ENCODE measurements at places on chromosomes 7 and 10. TPM values are rescaled to one million over a fixed set of nuclear protein-coding genes. Genes with fewer than 3 reads are reported as not detected.

DNA sequence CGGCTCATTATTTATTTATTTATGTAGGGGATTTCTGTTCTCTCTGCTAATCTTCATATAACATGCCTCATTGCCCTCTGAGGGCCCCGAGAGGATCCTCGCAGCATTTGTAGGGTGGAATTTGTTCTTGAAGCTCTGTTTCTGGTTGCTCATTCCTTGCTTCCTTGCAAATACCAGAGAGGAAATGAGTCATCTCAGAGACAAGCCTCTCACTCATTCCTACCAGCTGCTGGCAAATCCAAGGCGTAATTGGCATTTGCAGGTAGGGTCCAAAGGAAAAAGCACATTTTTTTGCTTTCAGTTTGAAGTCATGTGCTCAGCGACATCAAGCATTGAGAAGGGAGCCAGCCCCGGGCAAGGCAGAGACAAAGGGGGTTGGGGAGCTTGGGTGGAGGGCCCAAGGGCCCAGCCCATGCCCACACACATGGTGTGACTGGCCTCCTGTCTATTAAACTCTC lies 501.6 kb downstream of the GALNT17 start:
- H3K36me3 ChIP-seq: no peaks in the 10 kb centered on the region
- H3K27me3 ChIP-seq: peaks cover 5% of the 10 kb centered on the region
- H3K4me3 ChIP-seq: no peak overlapping the region
- H3K27ac ChIP-seq: peak overlapping the region; percentile 50

DNA sequence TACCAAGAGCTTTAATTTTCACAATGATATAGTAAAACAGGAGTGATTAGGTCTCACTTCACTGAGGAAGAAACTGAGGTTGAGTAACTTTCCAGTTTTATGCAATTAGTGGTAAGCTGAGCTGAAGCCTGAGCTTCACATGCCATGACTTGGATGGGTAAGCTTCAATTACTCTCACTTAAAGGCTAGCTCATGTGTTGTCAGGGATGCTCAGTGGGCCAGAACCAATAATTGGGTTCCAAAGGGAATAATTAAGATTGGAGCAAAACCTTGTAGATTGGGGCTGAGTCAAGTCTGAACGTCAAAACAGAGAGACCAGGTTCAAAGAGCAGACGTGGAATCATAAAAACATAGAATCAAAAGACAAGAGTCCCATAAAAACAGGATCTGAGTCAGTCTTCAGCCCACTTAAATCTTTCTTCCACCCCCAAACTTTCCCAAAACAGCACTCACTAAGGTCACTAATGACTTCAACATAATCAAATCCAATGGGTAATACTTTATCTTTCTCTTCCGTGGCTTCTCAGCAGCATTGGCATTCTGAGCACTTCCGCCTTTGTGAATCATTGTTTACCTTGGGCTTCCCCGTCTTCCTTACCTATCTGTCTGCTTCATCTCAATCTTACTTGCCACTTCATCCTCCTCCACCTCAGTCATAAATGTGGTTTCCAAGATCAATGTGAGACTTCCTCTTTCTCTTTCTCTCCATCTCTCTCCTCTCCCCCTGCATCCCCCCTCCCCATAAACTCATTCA lies 23.0 kb upstream of the EGFR start:
- no peak overlapping the region for H3K4me3 ChIP-seq
- no peaks in the 10 kb centered on the region for H3K27me3 ChIP-seq
- DNase-seq: no peak
- no peak overlapping the region for H3K27ac ChIP-seq
- no peaks in the 10 kb centered on the region for H3K4me1 ChIP-seq
- H3K36me3 ChIP-seq: no peaks in the 10 kb centered on the region

DNA sequence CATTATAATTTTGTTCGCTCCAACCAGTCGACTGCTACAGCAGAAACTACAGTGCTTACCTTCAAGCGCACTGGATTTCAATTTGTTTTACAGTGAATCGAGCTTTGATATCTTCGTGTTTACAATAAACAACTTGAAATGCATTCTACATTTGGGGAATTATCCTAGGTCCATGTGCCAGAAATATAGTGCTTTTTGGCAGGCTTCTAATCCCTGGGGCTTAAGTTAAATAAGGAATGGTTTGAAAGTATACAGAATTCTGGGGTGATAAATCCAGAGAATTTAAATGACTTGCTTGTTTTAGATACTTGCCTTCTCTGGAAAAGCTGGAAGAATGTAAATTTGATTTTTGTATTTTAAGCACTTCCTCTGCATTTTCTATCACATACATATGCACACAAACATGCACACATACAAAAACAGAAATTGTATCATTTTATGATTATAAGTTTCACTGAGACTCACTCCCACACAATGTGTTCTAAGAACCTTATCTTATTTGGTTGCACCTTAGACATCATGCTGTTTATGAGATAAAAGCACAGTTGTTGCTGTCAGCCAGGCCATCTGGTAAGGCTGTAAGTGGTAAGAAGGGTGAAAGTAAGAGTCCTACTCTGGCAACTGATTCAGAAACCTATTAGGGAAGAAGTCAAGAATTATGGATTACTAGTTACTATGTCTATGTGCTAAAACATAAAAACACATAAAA lies 347.2 kb upstream of the KCND2 start:
- peaks cover 5% of the 10 kb centered on the region for H3K36me3 ChIP-seq
- no peak overlapping the region for H3K4me3 ChIP-seq
- no peaks in the 10 kb centered on the region for H3K27me3 ChIP-seq
- peaks cover 6% of the 10 kb centered on the region for H3K4me1 ChIP-seq
- no peak for DNase-seq

GRCh38 chr7:42869131-42870020 lies 42.5 kb downstream of the C7orf25 start:
- H3K36me3 ChIP-seq: peaks cover 5% of the 10 kb centered on the region
- H3K27me3 ChIP-seq: peaks cover 5% of the 10 kb centered on the region
- H3K4me3 ChIP-seq: no peak overlapping the region

GRCh38 chr7:98836811-98837629 lies 32.8 kb downstream of the TMEM130 start:
- peak; percentile 82 for DNase-seq
- no peaks in the 10 kb centered on the region for H3K36me3 ChIP-seq
- no peak overlapping the region for H3K4me3 ChIP-seq
- peaks cover 10% of the 10 kb centered on the region for H3K4me1 ChIP-seq

AVPI1 gene
- 4.5 TPM for total RNA-seq

LIPN gene
- total RNA-seq: not detected

DNA sequence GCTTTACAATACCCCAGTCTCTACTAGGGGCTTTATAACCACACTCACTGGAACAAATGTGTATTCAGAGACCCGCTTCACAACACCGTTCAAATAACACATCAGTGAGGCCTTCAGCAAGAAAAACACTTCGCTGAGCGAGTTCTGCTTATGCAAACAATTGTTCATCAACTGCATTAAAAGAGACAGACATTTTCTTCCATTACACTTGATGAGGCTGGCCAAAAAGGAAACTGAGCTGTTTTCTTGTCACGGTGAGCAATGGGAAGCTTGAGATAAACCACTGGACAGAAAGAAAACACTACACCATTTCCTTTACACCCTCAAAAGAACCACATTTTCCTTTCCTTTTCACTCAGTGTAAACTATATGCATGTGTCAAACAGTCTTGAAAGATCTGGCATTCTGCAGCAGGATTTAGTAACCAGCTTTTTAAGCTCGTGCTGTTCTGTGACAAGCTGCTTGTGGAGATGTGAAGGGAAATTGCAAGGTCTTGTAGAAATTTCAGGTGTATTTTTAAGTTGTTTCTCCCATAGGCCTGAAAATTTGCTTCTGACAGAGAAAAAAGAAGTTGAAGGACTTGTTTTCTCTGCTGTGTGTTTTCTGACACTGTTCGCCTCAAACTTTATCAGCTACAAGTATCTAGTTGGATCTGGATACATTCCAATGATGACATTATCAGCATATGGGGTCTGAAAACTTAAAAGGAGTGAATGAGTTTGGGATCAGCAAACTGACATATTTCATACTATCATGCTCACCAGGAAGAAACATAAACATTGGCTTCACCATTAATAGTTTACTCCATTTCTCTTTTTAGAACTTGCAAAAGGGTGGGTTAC lies 693.1 kb downstream of the PARD3 start:
- no peak overlapping the region for H3K27ac ChIP-seq
- no peak for DNase-seq
- H3K4me1 ChIP-seq: peaks cover 8% of the 10 kb centered on the region
- H3K4me3 ChIP-seq: no peak overlapping the region

DNA sequence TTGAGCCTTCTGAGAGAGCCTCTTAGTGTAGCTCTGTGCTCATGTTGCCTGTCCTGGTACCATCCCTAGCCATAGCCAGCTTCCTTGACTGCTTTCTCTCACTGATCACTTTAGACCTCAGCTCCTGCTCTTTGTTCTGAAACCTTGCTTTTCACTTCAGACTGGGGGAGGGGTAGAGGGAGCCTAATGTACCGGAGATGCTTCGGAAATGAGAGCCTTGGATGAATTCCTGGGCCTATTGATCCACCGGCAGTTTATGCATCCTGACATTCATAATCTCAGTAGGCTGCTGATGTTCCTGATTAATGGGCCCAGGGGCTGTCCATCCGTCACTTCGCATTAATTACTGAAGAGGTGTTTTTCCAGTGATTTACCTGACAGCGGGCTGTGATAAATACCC lies 38.8 kb downstream of the R3HCC1L start:
- H3K4me1 ChIP-seq: peaks cover 35% of the 10 kb centered on the region
- no peaks in the 10 kb centered on the region for H3K36me3 ChIP-seq
- H3K27me3 ChIP-seq: peaks cover 2% of the 10 kb centered on the region
- peak; percentile 38 for DNase-seq
- peak overlapping the region; percentile 95 for H3K27ac ChIP-seq
- peak overlapping the region; percentile 53 for H3K4me3 ChIP-seq

GRCh38 chr7:152666078-152666477 lies 9.9 kb downstream of the XRCC2 start:
- H3K27ac ChIP-seq: no peak overlapping the region
- no peaks in the 10 kb centered on the region for H3K27me3 ChIP-seq
- peaks cover 1% of the 10 kb centered on the region for H3K4me1 ChIP-seq
- no peaks in the 10 kb centered on the region for H3K36me3 ChIP-seq
- H3K4me3 ChIP-seq: no peak overlapping the region
- no peak for DNase-seq

- H3K4me1 ChIP-seq: peaks cover 3% of the 10 kb centered on the region
- no peaks in the 10 kb centered on the region for H3K27me3 ChIP-seq
- no peak overlapping the region for H3K4me3 ChIP-seq
- H3K36me3 ChIP-seq: no peaks in the 10 kb centered on the region
- no peak overlapping the region for H3K27ac ChIP-seq
These were observed 58.0 kb downstream of the CHST15 start for GRCh38 chr10:124035306-124035927.

AKR1C4 gene
- not detected for total RNA-seq

AGMO gene
- total RNA-seq: 1.2 TPM

MEIG1 gene
- total RNA-seq: not detected

DNA sequence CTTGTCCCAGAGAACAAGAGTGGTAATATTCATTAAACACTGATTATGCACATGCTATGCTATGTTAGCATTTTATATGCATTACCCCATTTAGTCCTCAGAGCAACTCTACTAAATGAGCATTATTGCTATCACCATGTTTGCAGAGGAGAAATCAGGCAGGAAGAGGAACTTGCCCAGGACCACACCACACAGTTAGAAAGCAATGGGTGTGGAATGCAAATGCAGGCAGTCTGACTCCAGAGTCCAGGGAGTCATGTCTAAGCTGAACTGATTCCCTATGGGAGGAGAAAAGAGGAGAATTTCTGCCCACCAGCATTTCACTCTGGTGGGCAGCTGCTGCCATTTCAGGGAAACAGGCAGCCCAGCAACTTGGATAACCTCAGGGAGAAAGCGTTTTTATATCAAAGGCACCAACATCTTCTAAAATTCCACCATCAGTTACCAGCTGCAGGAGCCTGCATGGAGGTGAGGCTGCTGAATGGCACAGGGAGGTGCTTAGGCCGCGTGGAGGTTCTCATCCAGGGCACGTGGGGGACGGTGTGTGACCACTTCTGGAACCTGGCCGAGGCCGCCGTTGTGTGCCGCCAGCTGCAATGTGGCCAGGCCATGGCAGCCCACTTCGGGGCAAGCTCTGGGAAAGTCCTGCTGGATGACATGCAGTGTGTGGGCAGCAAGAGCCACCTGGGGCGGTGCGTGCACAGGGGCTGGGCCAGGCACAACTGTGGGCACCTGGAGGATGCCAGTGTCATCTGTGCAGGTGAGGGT lies 68.2 kb upstream of the C10orf120 start:
- H3K27ac ChIP-seq: no peak overlapping the region
- peaks cover under 1% of the 10 kb centered on the region for H3K36me3 ChIP-seq
- H3K4me3 ChIP-seq: no peak overlapping the region
- DNase-seq: no peak
- H3K4me1 ChIP-seq: no peaks in the 10 kb centered on the region

- H3K27me3 ChIP-seq: no peaks in the 10 kb centered on the region
- no peak for DNase-seq
- no peak overlapping the region for H3K4me3 ChIP-seq
- H3K36me3 ChIP-seq: no peaks in the 10 kb centered on the region
These were observed 214.6 kb upstream of the TPK1 start for GRCh38 chr7:145050415-145050814.

- DNase-seq: no peak
- no peaks in the 10 kb centered on the region for H3K4me1 ChIP-seq
- peaks cover 4% of the 10 kb centered on the region for H3K36me3 ChIP-seq
- H3K27ac ChIP-seq: no peak overlapping the region
These were observed 32.6 kb downstream of the NIPSNAP2 start for GRCh38 chr7:55996856-55997500.

VPS37D gene
- 17.2 TPM for total RNA-seq

DNA sequence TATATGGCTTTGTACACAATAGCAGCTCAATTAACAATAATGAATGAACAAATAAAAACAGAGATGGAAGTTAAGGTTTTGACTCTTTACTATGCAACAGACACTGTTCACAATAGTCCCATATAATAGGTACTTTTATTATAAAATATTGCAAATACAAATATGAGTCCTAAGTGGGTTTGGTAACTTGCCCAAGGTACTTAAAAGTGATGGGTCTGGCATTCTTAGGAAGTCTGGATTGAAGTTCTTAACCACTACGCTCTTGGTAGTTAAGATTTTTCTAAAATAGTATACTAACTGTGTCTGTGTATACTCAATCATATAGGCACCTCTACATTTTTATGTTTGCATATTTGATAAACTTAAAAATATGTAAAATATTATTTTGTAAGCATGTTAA lies 55.5 kb downstream of the HGF start:
- peaks cover 13% of the 10 kb centered on the region for H3K4me1 ChIP-seq
- DNase-seq: no peak
- H3K27ac ChIP-seq: no peak overlapping the region
- no peak overlapping the region for H3K4me3 ChIP-seq
- H3K27me3 ChIP-seq: no peaks in the 10 kb centered on the region
- no peaks in the 10 kb centered on the region for H3K36me3 ChIP-seq

DNA sequence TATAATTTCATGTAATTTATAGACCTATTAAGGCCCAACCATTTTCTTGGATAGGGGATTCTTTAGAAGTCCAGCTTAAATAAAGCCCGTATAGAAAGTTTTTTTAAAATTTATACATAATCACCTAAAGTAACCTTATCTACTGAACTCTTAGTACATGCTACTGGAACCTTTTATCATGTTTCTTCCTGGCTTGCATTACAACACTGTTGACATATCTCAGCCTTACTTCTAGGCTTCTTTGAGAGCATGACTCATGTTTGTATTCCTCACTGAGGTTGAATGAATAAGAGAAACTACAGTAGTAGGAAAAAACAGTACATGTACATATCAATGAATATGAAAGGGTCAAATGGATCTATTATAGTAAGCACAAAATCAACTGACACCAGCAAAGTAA lies 8.2 kb upstream of the MAGI2 start:
- no peaks in the 10 kb centered on the region for H3K27me3 ChIP-seq
- H3K4me3 ChIP-seq: no peak overlapping the region
- H3K36me3 ChIP-seq: no peaks in the 10 kb centered on the region
- DNase-seq: no peak

- no peak overlapping the region for H3K27ac ChIP-seq
- peak overlapping the region; percentile 98 for H3K4me3 ChIP-seq
- peaks cover 4% of the 10 kb centered on the region for H3K4me1 ChIP-seq
- H3K27me3 ChIP-seq: peaks cover 7% of the 10 kb centered on the region
- DNase-seq: no peak
These were observed 1.3 kb downstream of the PTN start for GRCh38 chr7:137342265-137342664.

AFAP1L2 gene
- total RNA-seq: 1.9 TPM
